ENCODE measurements at places on chromosomes 6 and 20.

GRCh38 chr6:152356662-152357061, 280.5 kb downstream of the SYNE1 start:
- DNase-seq, result no peak

DNA sequence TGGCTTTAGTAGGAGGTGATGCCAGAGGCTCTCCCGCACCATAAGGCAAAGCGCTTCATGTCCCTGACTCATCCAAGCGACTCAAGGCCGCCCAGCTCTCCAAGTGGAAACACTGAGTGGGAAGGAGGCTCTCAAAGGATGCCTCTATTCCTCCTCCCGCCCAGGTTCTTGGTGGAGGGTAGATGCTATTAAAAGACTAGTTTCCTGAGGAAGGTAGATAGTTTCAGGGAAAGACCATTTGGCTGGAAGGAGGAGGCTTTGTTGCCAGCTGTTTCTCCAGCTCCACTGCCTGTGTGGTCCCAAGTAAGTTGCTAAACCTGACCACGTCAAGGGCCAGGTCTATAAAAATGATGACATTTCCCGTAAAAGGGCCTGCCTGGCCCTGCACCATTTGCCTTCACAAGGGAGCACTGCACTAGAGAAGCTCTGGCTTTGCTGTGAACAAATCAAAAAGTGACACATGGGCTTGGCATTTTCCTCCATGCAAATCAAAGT, 48.2 kb downstream of the GMDS start:
- DNase-seq, result no peak

DNA sequence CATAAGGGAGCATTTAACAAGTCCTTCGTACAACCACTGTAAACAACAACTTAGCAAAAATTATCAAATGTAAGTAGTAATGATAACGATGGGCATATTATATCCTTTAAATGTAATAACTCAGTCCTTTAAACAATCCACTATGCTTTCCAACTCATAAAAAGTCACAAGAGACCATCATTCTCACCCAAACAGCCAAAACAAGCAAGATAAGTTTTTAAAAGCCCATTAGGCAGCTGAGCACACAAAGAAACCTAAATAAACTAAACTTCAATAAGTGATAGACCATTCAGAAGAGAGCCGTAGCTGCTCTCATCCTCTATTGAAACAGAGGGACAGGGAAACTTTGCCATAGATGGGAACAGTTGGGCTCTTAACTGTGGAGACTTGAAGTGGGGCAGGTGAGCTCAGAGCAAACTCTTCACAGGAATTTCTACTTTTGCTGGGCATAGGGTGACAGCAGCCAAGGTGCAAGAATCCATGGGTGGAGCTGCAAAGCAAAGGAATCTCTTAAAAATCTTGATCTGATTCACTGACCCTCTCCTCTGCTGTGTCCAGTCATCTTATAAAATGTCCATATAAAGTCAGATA, 22.5 kb downstream of the RAB22A start:
- DNase-seq, result no peak

DNA sequence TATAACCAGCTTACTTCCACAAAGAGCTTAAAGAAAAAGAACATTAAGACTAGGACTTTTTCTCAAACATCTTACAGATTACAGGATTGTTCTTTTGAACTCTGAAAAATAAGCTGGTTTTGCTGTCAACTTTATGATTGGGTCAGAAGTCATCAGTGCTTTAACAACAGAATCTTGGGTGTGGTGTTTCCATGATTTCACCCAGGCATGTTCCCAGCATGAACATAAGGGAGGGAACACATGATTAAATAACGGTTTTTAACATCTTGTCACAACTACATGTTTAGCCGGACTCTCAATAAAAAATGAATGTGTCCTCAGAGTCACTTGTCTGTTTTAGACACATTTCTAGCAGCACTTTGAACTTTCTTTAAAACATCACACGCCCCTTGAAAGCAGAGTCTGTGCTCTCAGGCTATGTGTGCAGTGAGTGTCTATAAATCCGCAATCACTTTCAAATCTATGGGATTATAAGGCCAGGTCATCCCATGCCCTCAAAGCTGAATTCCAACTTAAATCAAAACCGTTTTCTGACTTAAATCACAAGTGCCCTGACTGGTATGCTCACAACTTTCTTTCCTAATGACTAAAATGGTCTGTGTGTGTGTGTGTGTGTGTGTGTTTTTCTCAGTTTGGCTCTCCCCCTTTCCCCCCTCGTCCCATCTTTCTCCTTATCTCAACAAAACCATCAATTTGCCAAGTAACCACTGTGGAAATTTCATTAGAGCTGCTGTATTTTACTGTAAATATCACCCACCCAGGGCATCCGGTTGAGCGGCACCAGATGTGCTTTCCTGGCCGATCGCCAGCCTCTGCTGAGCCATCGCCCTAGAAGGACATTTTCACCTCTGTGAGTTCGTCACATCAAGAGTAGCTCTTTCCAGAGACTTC, 216.8 kb upstream of the DTNBP1 start:
- no peak for DNase-seq

- no peak for DNase-seq
Observed at GRCh38 chr6:136037876-136038460, 186.5 kb downstream of the PDE7B start.

GRCh38 chr6:27866357-27867050, 45.7 kb downstream of the OR2B2 start:
- no peak for DNase-seq

GRCh38 chr20:61394088-61394799, 142.2 kb downstream of the CDH4 start:
- no peak for DNase-seq

GRCh38 chr6:40962241-40962640, 76.8 kb downstream of the UNC5CL start:
- no peak for DNase-seq
